Stimulated activated CD8-positive, alpha-beta memory T cell treated with anti-CD3 and anti-CD28 coated beads, Interleukin-12 subunit alpha, Interleukin-12 subunit beta, amount 100 ng/mL, for 1 hour (primary cell): ENCODE measurements at places on chromosomes 11 and 22.

GRCh38 chr22:49525801-49526535, 301.7 kb downstream of the BRD1 start:
- no peak for DNase-seq

DNA sequence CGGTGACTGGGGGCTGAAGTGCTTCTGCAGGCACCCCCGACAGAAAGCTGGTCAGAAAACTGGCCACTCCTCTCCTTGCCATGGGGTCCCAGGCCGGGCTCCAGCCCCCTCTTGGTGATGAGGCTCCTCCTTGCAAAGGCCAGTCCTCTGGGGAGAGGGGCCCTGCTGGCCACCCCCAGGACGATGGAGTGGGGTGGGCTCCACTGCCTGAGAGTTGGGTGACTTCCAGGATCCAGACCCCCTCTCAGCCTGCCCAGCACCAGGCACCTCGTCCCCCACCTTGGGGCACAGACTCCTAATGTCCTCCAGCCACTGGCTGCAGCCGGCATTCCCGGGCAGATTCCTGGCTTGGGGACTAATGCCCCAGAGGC, 441 bp upstream of the RPS6KA4 start:
- DNase-seq = no peak

DNA sequence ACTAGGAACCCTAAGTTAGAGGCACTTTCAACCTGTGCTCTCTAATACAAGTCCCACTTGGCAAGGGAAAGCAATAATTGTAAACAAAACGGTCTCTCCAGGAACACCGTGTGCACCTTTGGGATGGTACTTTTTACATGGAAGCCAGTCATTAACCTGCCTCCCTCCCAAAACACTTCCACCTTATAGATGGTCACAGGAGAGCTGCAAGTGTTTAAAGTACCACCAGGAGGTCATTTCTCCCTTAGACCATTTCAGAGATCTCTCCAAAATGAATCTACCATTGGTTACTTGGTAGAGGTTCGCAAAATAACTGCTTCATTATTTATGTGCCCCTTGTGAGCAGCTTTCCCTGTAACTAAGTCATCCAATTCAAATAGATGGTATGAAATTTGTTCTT, 375.3 kb downstream of the DYNC2H1 start:
- no peak for DNase-seq

DNA sequence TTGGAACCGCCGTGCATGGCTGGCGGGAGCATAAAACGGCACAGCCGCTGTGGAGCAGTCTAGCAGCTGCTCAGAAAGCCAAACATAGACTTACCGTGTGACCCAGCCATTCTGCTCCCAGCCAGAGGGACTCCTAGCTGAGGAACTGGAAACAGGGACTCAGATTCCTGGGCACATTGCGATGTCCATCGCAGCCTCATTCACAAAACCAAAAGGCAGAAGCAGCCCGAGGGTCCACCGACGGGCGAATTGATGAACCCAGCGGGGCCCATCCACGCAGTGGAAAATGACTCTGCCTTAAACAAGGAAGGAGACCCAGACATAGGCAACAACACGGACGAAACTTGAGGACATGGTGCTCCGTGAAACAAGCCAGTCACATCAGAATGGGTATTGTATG, 5.7 kb upstream of the MUC5B start:
- no peak for DNase-seq

DNA sequence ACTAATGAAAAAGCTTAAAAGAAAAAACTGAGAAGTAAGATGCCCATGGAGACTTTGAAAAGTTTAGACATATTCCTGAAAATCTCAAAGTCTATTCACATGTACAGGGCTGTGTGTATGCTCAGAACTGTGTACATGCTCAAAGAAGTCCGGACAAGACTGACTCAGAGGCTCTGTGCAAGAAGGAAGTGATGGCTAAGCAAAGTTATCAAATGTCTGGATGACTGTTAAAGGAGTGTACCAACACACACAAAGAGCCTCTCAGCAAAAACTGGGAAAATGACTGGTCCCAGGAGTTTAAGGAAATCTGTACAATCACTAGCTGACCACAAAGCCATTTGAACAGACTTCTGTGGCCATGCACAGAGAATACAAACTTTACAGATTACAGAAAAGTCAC, 33.1 kb upstream of the ARHGAP32 start:
- no peak for DNase-seq

DNA sequence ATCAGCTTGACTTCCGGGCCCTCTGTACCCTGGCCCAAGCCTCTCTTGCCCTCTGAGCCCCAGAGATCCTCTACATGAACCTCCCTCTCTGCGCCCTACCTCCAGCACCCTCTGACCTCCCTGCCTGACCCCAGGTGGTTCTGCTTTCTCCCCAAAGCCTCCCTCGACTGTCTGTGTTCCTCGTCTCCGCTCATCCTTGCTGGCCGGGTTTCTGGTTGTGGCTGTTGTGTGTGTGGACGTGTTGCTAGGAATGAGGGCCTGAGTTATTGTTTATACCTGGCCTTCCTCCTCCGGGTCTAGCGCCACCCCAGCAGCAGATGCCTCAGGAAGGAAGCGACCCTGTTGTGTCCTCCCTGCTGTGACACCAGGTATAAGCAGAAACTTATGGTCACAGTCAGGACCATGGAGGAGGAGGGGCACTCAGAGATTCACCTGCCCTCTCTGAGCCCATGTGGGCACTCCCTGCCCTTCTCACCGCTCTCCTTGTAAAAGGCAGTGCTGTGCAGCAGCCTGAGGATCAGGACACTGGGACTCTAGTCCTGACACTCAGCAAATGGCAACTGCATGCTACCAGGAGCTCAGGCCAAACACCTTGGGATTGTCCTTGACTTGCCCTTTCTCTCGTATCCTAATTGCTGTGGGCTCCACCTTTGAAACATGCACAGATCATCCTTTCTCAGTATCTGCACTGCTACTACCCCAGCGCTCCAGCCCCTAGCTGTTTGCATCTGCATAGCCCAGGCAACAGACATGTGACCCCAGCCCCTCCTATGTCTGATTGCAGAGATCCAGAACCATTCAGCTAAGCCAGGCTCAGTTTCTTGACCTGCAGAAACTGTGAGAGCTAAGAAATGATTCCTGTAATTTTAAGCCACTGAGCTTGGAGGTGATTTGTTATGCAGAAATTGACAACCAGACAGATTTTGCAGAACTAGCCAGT, 140.1 kb downstream of the ST3GAL4 start:
- DNase-seq = no peak

DNA sequence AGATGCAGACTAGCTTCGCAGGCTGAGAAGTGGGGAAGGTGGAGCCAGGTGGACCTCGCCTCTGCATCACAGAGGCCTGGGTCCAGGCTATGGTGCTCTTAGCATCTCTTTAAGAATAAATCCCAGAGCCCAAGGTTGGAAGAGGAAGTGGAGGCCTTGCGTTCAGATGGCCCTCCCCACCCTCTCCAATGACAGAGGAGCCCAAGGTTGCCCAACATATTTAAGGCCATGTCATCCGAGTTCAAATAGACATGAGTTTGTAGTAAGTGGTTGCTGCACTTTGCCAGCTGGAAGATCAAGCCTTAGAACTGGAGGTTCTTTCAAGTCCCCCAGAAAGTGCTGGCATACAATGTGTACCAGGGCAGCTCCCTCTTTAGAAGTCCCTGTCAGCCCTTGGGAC, 47.1 kb upstream of the HORMAD2 start:
- DNase-seq = no peak

DNA sequence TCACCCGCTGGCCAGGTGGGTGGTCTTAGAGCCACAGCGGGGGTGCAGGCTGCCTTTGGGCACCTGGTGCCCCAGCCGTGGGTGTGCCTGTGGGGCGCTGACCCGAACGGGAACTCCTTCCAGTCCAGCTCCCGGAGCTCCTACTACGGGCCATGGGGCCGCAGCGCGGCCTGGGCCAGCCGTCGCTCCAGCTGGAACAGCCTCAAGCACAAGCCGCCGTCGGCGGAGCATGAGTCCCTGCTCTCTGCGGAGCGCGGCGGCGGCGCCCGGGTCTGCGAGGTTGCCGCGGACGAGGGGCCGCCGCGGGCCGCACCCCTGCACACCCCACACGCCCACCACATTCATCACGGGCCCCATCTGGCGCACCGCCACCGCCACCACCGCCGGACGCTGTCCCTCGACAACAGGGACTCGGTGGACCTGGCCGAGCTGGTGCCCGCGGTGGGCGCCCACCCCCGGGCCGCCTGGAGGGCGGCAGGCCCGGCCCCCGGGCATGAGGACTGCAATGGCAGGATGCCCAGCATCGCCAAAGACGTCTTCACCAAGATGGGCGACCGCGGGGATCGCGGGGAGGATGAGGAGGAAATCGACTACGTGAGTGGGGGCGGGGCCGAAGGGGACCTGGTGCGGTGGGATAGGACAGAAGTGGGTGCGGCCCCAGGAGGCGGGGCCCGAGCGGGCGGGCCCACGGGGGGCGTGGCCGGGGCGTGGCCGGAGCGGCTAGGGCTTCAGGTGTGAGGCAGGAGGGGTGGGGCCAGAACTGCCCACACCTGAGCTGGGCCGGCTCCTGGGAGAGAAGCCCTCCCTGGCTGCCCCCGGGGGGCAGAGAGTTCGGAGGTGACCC, 91.5 kb downstream of the CACNA1I start:
- DNase-seq = peak; percentile 68

- DNase-seq = no peak
Measured at GRCh38 chr11:31089117-31089516, 280.4 kb downstream of the DCDC1 start.

GRCh38 chr22:39239561-39240423, 5.0 kb downstream of the PDGFB start:
- no peak for DNase-seq

- no peak for DNase-seq
Measured at GRCh38 chr11:12678092-12678491, 3.9 kb downstream of the TEAD1 start.

- DNase-seq = no peak
Measured at GRCh38 chr11:110513259-110513801, 83.6 kb downstream of the FDX1 start.

DNA sequence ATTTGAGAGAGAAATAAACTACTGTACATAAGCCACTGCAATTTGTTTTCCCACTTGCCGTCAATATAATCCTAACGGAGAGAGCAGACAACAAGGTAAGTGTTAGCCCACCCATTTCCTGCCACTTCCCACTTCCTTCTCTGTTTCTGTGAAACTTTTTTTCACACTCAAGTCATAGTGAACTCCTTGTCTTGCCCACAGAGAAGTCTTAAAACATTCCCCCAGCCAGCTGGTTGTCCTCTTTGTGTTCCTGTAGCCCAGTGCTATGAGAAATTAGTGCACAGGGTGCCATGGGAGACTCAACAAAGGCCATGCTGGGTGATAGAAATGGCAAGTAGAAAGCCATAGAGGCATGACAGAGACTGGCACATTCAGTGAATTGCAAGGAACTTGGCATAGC, 208.6 kb downstream of the BLID start:
- DNase-seq = no peak

GRCh38 chr11:76598426-76598839, 72.1 kb downstream of the LRRC32 start:
- no peak for DNase-seq

- DNase-seq = no peak
Measured at GRCh38 chr22:37402184-37402506, 25.1 kb downstream of the ELFN2 start.

GRCh38 chr11:47863189-47863897, 15.2 kb upstream of the NUP160 start:
- DNase-seq = no peak

DNA sequence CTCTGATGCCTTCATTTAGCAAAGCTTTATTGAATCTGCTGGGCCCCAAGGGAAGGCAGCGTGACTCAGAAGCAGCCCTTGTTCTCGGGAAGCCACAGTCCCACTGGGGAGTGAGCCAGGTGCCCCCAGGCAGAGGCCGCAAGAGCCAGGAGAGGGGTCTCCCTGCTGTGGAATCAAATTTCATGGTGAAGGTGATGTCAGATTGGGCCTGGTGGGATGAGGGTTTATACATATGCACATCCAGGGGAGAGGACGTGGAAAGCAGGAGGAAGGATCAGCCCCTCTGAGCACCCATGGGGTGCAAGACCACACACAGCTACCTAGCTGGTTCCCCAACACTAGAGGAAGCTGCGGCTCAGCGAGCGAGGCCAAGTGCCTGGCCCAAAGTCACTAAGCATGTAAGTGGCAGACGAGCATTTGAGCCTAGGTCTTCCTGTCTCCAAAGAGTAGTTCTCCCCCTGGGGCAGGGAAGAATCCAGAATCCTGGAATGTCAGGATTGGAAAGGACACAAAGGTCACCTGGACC, 2.0 kb downstream of the SYNGR1 start:
- DNase-seq = no peak

DNA sequence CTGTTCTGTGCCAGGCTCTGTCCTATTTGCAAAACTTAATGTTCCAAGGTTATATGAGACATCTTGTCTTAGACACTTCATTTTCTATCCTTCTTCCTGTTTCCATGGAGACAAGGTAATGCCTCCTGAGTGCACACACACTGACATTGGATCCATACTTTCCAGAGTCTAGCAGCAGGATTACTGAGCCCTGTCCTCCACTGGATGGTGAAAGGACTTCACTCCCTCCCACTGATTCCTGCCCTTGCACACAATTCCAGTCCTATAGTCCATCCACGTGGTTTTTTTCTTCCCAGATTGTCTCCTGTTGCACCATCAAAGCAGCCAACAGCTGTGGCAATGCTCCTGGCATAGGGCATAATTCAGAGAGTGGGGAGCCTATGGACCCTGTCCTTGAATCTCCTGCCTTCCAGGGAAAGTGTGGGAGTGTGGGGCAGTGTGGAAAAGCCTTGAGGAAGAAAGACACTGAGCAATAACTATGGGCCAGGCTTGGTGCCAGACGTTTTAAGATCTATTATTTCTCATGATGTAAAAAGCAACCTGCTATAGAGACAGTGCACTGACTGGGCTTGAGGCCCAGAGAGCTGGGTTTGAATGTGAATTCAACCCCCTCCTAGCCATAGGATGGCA, 31.3 kb downstream of the SERPINH1 start:
- DNase-seq = no peak

GRCh38 chr11:125923012-125923579, 18.8 kb downstream of the DDX25 start:
- DNase-seq = peak; percentile 25

DNA sequence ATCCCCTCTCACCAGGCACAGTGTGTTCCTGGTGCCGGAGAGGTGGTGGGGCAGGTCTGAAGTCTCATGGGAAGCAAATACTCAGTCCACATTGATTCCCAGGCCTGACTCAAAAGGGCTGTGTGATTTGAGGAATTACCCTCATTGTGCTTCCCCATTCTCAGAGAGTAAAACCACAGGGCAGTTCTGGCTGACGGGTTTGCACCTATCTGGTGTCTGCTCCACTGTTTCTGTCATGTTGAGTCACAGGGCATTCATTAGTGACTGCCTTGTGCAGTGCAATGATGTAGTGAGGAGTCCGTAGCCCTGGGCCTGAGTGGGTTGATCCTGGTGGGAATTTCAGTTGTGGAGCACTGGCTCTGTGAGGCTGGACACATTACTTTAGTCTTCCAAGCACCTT, 85.2 kb upstream of the ARHGAP20 start:
- DNase-seq = no peak

GRCh38 chr11:87036756-87037449, 831 bp upstream of the TMEM135 start:
- DNase-seq = no peak

- no peak for DNase-seq
Measured at GRCh38 chr11:88814076-88814475, 251.7 kb downstream of the GRM5 start.

GRCh38 chr11:29161191-29161590, 855.6 kb downstream of the KCNA4 start:
- DNase-seq = no peak
